ENCODE measurements at places on chromosomes 11 and 22. TPM values are rescaled to one million over a fixed set of nuclear protein-coding genes. Genes with fewer than 3 reads are reported as not detected.

Gene LIF
- 0.79 TPM for total RNA-seq

Gene SYT8
- total RNA-seq: not detected

Gene SLC22A9
- not detected for total RNA-seq

Gene BIRC3
- total RNA-seq: 3.6 TPM

DNA sequence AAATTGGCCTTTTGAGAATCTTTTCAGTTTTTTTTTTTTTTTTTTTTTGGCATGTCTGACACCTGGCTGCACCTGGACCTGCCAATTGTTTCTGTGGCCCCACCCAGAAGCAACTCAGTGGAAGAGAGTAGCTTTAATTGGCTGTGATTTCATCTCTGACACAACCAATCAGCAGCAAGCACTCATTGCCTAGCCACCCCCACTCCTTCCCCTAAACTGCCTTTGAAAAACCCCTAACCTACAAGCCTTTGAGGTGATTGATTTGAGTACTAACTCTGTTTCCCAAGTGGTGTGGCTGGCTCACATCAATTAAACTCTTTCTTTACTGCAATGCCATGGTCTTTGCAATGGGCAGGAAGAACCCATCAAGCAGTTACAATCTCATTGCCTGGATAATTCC lies 98.2 kb upstream of the CHORDC1 start:
- no peaks in the 10 kb centered on the region for H3K27me3 ChIP-seq
- H3K27ac ChIP-seq: no peak overlapping the region
- no peaks in the 10 kb centered on the region for H3K36me3 ChIP-seq

- H3K4me1 ChIP-seq: no peaks in the 10 kb centered on the region
- no peak for DNase-seq
- no peak overlapping the region for H3K27ac ChIP-seq
- H3K27me3 ChIP-seq: no peaks in the 10 kb centered on the region
- H3K36me3 ChIP-seq: peaks cover 30% of the 10 kb centered on the region
- H3K4me3 ChIP-seq: no peak overlapping the region
Observed at GRCh38 chr22:31274017-31274416, 18.3 kb downstream of the PIK3IP1 start.

DNA sequence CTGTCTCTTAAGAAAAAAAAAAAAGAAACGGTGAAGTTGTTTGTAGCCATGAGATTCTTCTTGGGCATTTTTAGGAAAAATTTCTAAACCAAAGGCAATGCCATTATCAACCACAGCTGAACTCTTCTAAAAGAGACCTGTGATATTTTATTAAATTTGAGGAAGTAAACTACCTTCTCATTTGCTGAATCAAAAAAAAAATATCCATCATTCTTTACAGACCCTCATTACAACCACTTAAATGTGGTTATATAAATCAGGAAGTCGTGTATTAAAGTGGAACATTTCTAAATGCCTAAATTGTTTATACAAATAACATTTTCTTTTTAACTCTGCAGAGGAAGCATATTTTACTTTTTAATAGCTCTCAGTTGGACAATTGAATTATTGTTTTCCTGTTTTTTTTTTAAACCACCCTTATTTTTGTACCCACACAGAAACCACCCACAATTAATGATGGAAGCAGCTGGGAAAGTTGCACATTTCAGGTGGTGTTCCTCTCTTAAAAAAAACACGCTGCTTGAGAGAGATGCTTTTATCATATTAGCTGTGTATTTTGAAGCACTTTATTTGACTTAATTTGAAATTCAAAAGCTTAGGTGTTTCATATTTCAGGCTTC lies 91.2 kb downstream of the ARHGAP42 start:
- no peaks in the 10 kb centered on the region for H3K36me3 ChIP-seq
- H3K27me3 ChIP-seq: no peaks in the 10 kb centered on the region
- DNase-seq: no peak
- H3K4me1 ChIP-seq: no peaks in the 10 kb centered on the region

- H3K27me3 ChIP-seq: no peaks in the 10 kb centered on the region
- no peaks in the 10 kb centered on the region for H3K36me3 ChIP-seq
- no peak overlapping the region for H3K4me3 ChIP-seq
- peaks cover 3% of the 10 kb centered on the region for H3K4me1 ChIP-seq
Observed at GRCh38 chr11:113675003-113675561, 31.0 kb downstream of the TMPRSS5 start.

DNA sequence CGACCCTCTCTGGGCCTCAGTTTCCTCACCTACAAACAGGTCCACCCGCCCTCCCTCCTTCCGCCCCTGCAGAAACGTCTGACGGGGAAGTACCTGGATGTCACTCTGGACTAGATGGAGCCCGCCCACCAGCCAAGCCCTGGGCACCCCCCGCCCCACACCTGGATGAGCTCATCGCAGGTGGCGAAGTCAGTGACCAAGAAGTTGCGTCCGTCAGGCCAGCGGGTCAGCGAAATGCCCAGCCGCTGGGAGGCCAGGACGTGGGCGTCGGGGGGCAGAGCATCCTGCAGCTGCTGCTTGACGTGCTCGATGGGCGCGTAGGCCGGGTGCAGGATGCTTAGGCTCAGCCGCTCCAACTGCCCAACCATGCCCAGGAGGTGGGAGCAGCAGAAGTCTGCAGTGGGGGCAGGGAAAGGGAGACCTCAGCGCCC lies 897 bp downstream of the PNPLA5 start:
- H3K27ac ChIP-seq: no peak overlapping the region
- H3K4me3 ChIP-seq: no peak overlapping the region
- DNase-seq: no peak
- no peaks in the 10 kb centered on the region for H3K4me1 ChIP-seq
- peaks cover 12% of the 10 kb centered on the region for H3K27me3 ChIP-seq

- no peaks in the 10 kb centered on the region for H3K36me3 ChIP-seq
- no peaks in the 10 kb centered on the region for H3K4me1 ChIP-seq
- H3K4me3 ChIP-seq: no peak overlapping the region
- H3K27me3 ChIP-seq: no peaks in the 10 kb centered on the region
- DNase-seq: no peak
Observed at GRCh38 chr11:106969644-106970355, 48.5 kb downstream of the GUCY1A2 start.

DNA sequence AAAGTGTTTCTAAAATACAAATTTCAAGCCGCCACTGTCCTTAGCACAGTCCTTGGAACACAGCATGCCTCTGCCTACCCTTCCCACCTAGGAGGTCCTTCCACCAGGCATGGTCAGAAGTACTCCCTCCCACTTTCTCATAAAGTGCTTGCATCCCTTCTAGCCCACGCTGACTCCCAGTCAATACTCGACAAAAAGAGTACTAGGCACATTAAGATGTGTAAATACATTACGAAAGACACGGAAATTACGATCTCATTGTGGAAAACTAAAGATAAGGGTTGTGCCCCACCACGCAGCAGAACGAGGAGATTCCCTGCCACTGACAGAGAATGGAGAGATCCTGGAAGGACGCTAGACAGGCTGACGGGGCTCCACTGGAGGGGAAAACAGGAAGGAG lies 13.5 kb downstream of the CHKA start:
- H3K27ac ChIP-seq: no peak overlapping the region
- H3K27me3 ChIP-seq: no peaks in the 10 kb centered on the region
- peaks cover 13% of the 10 kb centered on the region for H3K4me1 ChIP-seq
- DNase-seq: no peak
- no peak overlapping the region for H3K4me3 ChIP-seq
- no peaks in the 10 kb centered on the region for H3K36me3 ChIP-seq

- H3K4me1 ChIP-seq: no peaks in the 10 kb centered on the region
- H3K36me3 ChIP-seq: no peaks in the 10 kb centered on the region
- no peak for DNase-seq
- no peak overlapping the region for H3K4me3 ChIP-seq
- H3K27me3 ChIP-seq: no peaks in the 10 kb centered on the region
- H3K27ac ChIP-seq: no peak overlapping the region
Observed at GRCh38 chr11:68255526-68255925, 16.2 kb downstream of the C11orf24 start.

DNA sequence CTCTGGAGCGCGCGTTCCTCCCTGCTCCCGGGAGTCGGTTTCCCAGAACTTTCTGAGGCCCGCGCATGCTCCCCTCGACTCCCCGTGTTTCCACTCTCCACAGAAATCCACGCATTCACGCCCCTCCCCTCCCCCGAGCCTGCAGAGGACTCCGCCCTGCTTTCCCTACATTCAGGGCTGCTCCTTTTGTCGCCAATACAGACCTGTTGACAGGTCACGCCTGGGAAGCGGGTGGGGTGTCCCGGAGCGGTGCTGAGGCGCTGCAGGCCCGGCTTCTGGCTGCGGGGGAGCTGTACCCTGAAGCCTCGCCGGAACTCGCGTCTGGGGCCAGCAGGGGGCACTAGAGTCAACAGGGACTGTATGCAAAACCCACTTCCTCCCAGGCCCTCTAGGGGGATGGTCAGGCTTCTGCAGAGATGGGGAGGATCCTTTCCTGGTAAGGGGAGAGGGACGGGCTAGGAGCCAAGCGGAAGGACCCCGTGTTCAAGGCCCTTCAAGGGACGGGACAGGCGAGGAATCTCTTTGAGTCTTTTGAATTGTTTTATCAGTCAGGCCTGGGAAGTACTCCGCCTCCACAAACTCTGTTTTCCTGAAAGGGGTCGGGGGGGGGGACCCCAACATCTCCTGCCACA lies at the start of gene PRAME:
Gene PRAME, minus strand, starts transcription at position 294 of the 632 bp plus-strand sequence. CDS start 2,433 bp downstream, outside the sequence.
- H3K4me3 ChIP-seq: no peak within 1 kb of the TSS
- H3K4me1 ChIP-seq: no peaks in the 10 kb centered on the region
- no peaks in the 10 kb centered on the region for H3K27me3 ChIP-seq
- H3K27ac ChIP-seq: no peak within 1 kb of the TSS

DNA sequence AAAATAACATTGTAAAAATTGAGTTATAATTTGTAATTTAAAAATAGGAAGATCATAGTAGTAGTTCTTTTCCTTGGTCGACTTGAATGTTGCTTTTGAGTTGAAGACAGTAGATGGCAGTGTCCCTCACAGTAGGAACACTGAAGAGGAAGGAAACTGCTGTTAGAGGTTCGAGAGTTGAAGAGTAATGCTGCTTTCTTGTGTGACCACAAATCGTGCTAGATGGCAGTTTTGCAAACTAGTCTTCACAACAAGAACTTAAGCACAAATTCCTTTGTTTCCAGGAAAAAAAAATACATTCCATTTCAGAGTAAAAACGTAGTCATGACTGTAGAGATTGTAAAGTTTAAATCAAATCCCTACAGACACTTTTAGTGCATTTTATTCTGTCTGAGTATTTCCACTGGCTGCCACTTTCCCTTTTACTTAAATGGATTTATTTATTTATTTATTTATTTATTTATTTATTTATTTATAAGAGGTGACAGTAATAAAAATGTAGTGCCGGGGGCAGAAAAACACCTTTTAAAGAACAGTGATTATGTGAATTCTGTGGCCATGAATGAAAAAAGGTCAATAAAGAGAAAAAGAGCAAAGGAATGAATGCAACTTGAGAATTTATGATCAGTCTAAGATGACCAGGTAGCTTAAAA lies 54.6 kb downstream of the SPECC1L start:
- no peak overlapping the region for H3K4me3 ChIP-seq
- DNase-seq: no peak
- no peak overlapping the region for H3K27ac ChIP-seq
- no peaks in the 10 kb centered on the region for H3K27me3 ChIP-seq
- peaks cover 22% of the 10 kb centered on the region for H3K4me1 ChIP-seq
- H3K36me3 ChIP-seq: peaks cover 42% of the 10 kb centered on the region

- no peaks in the 10 kb centered on the region for H3K36me3 ChIP-seq
- H3K4me3 ChIP-seq: no peak overlapping the region
- no peak for DNase-seq
Observed at GRCh38 chr11:69926376-69927050, 107.3 kb upstream of the FGF3 start.

- H3K27me3 ChIP-seq: no peaks in the 10 kb centered on the region
- no peaks in the 10 kb centered on the region for H3K36me3 ChIP-seq
- H3K27ac ChIP-seq: no peak overlapping the region
Observed at GRCh38 chr22:20413217-20414058, 19.5 kb downstream of the ZNF74 start.

DNA sequence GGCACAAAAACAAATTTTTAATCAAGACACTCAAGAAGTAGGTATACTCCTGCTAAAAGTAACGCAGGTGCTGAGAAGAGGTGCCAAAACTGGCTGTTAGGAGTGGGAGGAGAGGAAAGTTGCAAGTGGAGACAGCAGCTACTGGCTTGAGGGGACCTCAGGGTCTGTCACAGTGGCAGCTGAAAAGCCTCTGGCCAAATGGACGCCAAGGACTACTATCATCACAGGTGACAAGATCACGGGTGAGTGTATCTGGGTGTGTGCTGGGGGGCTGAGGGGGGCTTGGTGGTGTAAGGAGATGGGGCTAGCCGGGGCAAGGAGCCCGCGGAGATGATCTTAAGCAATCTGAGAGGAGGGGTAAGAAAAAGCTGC lies 687 bp downstream of the ZNF202 start:
- DNase-seq: no peak
- H3K4me1 ChIP-seq: peaks cover 18% of the 10 kb centered on the region
- peak overlapping the region; percentile 71 for H3K27ac ChIP-seq
- no peaks in the 10 kb centered on the region for H3K36me3 ChIP-seq
- H3K4me3 ChIP-seq: peak overlapping the region; percentile 76

DNA sequence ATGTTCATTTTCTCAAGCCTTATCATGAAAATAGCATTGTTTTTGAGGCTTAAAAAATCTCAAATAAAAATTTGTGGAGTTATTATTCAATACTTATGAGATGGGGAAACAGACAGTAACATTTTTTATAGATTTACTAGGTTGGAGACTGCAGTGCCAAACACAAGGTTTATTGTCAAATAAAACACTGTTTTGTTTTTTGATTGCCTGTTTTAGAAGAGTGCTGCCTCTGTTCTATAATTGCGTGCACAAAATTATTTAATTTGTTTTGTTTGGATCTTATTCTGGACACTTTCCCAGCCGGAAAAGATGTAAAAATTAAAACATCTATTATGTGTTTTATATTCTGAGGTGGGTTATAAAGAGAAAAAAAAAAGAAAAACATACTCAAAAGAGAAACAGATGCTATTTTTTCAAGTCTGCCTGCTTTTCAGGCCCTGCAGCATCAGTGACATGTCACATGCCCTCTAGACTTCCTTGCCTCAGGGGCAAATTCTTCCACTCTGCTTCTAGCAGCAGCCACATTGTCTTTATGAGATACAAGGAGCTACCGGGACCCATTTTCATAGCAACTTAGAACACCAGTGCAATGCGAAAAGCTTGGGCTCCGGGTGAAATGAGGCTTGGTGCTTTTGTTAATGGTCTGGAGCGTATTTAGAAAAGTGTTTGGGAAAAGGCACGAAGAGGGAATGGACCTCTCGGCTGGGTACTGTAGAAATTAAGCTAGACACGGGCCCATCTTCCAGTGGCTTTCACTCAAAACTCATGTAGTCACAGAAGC lies 77.5 kb downstream of the EFCAB6 start:
- no peak overlapping the region for H3K4me3 ChIP-seq
- DNase-seq: no peak
- H3K27me3 ChIP-seq: no peaks in the 10 kb centered on the region

- no peak overlapping the region for H3K27ac ChIP-seq
- no peaks in the 10 kb centered on the region for H3K36me3 ChIP-seq
- no peak for DNase-seq
- H3K4me1 ChIP-seq: no peaks in the 10 kb centered on the region
- H3K4me3 ChIP-seq: no peak overlapping the region
Observed at GRCh38 chr11:13965337-13965736, 2.8 kb downstream of the SPON1 start.

DNA sequence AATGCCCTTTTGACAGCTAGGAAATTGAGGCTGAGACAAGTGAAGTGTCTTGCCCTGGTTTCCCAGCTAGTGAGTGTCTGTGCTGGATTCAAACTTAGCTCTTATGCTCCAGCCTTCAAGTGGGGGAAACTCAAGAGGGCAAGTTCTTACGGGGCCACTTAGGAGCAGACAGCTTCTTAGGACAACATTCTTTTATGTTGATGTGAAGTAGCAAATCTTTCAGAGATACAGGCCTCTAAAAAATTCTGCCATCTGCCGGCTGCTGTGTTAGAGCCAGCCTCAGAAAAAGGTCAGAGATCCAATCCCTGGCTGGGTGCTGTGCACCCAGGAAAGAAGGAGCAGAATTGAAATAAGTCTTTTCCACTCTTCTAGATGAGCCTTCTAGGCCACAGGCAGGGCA lies 26.6 kb downstream of the TIMP3 start:
- no peaks in the 10 kb centered on the region for H3K4me1 ChIP-seq
- H3K36me3 ChIP-seq: peaks cover 54% of the 10 kb centered on the region
- peak overlapping the region; percentile 71 for H3K27ac ChIP-seq
